GM12864 (cell line): ENCODE measurements at places on chromosomes 13 and 19.

DNA sequence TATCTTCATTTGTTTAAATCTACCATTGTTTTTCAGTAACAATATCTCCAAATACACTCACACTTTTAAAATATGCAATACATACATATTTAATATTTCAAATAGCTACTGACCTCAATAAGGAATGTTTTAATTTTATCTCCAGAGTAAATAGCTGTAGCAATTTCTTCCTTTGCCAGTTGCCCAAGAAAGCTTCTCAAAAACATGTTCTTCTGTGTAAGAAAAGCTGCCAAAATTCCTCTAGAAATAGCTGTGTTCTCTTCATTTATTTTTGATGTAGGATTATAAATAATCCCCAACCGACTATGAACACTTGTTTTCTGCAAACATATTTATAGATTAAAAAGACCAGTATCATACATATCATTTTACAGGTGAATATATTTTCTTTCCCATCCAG, 150.5 kb downstream of the UGGT2 start:
- DNase-seq = no peak

DNA sequence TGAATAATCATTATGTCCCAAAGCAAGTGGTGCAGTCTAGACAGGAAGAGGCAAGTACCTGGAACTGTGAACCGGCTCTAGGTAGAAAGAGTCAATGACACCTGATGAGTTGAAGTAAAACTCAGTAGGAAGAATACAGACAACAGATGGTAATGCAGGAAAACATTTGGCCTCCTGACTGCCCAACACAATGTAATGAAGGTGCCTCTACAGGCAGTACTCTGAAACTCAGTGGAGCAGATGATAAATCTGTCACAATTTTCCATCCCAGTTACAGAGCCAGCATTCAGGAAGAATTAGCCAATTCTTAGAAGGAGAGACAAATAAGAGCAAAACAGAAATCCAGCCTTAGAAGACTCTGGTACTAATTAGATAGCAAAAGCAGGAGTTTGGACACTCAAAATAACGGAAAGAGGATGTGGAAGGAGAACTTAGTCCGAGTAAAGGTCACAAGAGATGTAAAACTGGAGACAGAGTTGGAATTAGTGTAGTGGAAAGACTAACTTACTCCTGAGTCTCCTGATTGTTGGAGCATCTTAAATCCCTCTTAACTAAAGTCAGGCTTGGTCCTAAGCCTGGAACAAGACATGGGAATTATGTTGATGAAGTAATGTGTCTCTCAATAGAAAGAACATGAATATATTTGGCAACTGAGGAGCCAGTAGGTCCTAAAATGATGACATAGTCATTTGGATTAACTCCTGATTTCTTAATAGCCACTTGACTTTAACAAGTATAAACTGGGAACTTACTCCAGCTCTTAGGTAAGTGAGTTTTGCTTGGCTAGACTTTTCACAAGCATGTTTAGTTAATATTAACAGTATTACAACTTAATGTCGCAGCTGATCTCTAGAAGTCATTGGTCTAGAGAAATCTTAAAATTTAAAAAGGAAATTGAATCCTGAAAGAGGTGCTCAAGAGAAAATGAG, 457.3 kb upstream of the MIR17HG start:
- DNase-seq = no peak

DNA sequence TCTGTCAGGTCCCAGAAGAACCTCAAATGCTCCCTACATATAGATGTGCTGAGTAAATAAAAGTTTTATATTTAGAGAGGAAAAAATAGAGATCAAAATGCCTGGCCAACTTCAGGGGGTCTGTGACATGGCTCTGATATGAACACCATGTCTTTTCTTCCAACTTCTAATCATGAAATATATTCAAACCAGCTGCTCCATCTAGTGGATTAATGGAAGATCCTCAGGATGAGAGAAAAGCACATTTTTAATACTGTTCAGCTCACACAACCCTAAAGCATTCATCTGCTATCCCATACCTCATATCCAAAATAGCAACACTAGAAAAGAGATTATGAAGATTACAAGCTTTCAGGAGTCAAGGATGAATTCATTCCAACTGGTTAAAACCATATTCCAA, 56.0 kb upstream of the DOCK9 start:
- no peak for DNase-seq

DNA sequence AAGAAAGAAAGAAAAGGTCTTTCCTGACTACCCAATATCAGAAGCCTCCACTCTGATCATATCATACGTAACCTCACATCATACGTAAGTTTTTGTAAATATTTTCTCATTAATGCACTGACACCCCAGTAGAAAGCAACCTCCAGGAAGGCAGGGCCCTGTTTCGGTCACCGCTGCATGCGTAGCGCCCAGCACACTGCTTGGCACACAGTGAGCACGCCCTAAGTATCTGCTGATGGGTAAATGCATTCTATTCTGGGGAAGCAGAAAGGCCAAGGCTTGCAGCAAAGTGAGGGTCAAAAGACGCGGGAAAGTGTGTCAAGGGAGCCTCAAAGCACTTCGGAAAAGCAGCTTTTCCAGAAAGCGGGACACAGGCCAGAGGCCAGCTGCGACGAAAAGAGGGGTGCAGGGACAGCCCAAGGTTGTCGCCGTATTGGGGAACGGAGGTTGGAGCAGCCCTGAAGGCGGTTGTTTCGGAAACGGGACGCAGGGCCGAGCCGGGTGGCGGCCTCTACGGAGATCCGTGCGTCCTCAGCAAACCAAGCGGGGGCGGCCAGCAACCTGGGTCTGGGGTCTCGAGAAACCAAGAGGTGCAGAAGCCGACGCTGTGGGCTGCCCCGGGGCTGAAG, 463 bp downstream of the SUGP1 start:
- no peak for DNase-seq

- DNase-seq = peak; percentile 42
These were observed 60.4 kb downstream of the ADGRE1 start for GRCh38 chr19:6947745-6948144.

GRCh38 chr19:45809643-45810159, 5.4 kb downstream of the RSPH6A start:
- DNase-seq = peak; percentile 12

- DNase-seq = no peak
These were observed 13.6 kb downstream of the IER2 start for GRCh38 chr19:13163609-13164342.

DNA sequence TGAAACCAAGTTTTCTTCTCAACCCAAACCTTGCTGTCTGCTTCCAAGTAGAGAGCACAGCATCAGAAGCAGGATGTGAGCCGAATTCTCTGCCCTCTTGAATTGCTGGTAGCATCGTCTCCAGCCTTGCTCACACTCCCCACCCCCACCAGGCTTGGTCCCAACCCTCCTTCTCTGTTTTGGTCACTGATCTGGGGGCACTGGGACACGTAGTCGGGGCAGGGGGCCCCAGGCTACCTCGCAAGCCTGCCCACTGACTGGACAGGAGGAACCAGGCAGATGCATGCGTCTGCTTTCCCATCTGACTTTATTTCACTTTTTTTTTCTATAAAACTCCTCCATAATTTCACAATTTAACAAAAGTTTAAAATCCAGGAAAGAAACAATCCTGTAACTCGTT, 69.7 kb downstream of the MLLT1 start:
- no peak for DNase-seq

- DNase-seq = no peak
These were observed 60.1 kb downstream of the PEPD start for GRCh38 chr19:33461256-33462111.

DNA sequence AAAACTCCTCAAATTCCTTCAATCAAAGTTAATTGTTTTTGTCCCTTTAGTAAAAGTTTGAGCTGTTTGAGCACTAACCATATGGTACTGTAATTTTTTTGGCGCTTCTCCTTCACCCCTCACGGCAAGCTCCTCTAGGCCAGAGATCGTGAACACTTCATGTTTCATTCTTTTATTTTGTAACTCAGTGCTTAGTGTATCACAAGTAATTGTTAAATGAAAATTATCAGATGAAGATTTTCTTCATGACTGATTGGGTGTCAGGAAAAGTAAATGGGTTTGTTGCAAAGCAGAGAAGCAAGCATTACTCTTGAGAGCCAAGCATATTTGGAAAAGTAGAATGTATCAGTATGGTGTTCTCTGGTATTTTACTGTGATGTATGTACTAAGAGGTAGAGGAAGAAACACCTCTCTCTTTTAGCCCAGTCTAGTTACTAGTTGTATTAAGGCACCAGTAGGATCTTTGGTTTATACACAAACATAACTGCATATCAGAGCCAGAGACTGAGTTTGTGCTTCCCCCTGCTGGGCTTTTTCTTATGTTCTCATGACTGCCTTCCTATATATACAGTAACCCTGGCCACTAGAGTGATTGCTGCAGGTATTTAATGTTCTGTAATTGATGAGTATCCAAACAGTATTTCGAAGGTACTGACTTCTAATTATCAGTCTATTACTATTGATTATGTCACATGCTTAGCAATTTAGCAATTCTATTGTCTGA, 202.3 kb upstream of the KLHL1 start:
- DNase-seq = no peak

- DNase-seq = no peak
These were observed 12.1 kb upstream of the CDC34 start for GRCh38 chr19:519449-519865.

- no peak for DNase-seq
These were observed 211.9 kb downstream of the NALCN start for GRCh38 chr13:101204270-101205020.

- DNase-seq = no peak
These were observed 14.7 kb downstream of the CILP2 start for GRCh38 chr19:19552798-19553197.

GRCh38 chr13:51905787-51906186, 44.0 kb downstream of the CCDC70 start:
- no peak for DNase-seq

DNA sequence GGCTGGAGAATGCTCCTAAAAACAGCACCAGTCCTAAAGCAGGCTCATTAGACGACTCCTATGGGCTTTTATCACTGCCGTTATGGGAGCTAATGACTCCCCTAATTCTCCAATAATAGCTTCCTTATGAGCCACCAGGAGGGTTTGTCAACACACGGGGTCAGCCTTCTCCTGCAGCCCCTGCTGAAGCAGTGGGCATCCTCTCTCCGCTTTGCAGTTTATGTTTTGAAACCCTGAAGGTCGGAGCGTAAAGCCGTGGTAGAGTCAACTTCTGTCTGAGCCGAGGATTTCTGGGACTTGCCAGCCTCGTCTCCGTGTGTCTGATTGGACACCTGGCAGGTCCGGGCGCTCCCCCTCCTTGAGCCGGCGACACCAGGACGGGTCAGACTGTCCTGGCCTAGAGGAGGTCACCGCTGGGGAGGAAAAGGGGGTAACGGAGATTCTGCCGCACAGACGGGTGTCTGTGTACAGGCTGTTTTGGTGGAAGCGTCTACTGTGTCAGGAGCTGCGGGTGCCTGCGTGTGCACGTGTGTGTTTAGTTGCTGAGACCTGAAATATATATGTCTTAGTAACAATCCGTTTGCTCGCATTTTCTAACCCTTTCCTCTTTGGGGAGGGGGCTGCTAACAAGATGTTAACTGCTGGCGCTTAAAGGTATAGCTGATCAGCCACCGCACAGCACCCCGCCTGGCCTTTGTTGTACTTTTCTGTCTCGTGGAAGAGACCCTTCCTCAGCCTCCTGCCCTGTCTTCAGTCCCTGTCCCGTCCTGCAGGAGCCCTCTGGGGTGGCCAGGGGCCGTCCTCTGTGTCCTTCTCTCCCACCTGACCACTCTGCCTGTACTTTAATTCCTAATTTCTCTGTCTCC, 1.9 kb downstream of the KDM4B start:
- DNase-seq = no peak

DNA sequence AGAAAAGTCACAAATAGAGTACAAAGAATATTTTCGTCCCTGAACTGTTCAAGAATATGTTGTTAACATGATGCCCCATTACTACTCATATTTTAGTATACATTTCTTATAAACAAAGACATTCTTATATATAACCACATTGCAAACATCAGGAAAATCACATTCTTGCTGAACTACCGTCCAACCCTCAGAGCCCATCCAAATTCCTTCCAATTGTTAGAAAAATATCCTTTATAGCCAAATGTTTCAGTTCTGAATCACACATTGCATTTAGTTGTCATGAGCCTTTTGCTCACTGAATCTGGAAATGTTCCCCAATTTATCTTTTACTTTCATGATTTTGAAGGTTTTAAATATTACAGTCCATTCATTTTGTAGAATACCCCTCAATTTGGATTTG, 467.8 kb upstream of the ARGLU1 start:
- no peak for DNase-seq

GRCh38 chr13:65724226-65724625, 1505.9 kb downstream of the PCDH9 start:
- no peak for DNase-seq

DNA sequence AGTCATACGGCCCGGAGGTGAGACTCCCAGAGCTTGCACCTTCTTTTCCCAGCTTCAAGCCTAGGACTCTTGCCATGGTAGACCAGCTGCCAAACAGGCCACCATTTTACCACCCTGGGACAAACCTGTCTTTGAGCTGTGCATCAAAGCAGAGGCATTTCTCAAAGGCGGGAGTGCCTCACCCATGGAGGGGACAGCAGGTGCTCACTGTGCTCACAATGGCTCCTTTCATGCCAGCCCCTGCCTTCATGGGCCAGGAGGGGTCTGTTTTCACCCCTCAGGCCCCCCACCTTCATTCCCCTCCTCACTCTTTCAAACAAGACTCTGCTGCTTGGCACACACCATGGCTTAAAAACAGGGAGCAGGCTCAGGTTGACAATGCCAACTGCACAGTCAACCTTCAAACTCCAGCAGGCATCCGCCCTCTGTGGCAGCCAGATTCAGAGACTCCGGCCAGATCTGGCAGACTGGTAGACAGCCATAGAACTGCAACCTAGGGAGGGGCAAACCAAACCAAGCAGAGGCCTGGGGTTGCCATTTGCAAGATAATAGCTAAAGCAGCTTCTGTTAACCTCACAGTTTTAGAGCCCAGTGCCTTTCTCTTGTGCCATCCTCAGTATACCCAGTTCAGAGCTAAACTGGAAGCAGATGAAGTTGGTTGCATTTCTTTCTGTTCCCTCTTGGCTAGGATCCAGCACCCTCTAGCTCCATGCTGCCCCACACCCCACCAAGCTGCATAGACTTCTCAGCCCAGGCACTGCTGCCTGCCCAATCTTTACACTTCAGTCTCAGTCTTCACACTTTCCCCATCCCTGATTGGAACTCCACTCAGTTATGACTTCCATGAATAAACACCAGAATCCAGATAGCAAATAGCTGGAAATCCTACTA, 93.9 kb upstream of the SPATA13 start:
- no peak for DNase-seq

GRCh38 chr19:12880551-12881171, 588 bp downstream of the DNASE2 start:
- DNase-seq = no peak

- no peak for DNase-seq
These were observed 738.2 kb downstream of the GPC5 start for GRCh38 chr13:92136449-92137155.

GRCh38 chr13:24927810-24928404, 163.9 kb downstream of the RNF17 start:
- no peak for DNase-seq

- peak; percentile 43 for DNase-seq
These were observed 2.4 kb upstream of the ARGLU1 start for GRCh38 chr13:106570299-106570852.

DNA sequence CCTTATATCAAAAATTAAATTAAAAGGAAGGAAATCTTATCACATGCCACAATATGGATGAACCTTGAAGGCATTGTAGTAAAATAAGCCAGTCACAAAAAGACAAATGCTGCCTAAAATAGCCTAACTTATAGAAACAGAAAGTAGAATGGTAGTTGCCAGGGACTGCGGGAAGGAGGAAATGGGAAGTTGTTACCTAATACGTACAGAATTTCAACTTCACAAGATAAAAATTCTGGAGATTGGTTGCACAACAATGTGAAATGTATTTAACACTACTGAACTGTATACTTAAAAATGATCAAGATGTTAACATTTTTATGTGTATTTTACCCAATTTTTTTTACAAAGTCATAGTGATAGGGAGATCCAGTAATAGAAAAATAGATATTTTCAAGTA, 10.2 kb upstream of the N4BP2L2 start:
- no peak for DNase-seq
